ENCODE measurements at places on chromosomes 2 and 18. TPM values are rescaled to one million over a fixed set of nuclear protein-coding genes. Genes with fewer than 3 reads are reported as not detected.

LRATD1 gene
- not detected for total RNA-seq

DNA sequence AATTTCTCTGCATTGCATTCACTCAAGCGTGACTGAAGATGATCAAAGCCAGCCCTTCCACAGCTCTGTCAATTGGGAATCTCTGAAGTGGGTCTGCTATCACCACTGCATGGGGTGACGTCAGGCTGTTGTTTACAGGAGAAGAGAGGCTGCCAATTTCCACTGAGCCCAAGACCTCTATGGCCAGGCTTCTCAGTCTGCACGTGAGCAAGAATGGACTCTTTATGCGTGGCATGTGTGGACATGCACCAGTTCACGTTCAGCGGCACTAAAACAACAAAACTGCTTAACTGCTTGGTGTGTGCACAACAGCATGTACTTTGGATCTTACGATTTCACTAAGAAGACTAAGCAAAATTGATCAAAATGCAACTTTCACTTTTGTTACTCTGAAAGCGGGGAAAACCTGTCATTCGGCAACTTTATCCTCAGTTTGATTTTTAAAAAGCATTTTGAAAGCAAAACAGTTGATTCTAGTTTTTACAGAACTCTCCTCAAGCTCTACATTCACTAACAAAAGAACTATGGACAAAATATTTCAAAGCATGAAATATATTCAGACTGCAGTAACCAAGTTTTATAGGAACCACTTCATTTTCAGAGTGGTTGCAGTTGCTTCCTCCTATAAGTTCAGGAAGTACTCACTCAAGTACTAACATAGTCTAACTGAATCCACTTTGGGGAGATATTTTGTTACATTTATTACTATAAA, 77.0 kb upstream of the SERTAD2 start:
- peak; percentile 66 for DNase-seq

- DNase-seq, result no peak
Measured at GRCh38 chr2:12948961-12949353, 232.2 kb downstream of the TRIB2 start.

- no peak for DNase-seq
Measured at GRCh38 chr2:190701586-190701985, 52.7 kb downstream of the NAB1 start.

GRCh38 chr2:144747571-144747970, 227.7 kb upstream of the ZEB2 start:
- no peak for DNase-seq

DNA sequence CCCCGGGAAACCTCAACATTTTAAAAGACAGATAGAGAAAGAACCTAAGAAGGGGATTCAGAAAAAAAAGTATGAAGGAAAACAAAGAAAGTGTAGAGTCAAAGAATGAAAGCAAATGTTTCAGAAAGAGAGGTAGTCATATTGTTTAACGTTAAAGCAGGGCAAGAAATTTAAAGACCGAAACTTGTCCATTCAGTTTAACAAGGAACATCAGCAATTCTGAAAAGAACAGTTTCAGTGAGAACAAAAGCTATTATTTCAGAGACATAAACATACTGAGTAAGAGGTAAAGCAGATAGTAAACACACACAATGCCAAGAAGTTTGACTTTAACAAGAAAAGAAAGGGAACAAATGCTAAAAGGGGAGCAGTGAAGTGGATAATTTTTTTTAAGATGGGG, 41.1 kb downstream of the MBD2 start:
- DNase-seq, result no peak

TFCP2L1 gene
- total RNA-seq, result not detected

DNA sequence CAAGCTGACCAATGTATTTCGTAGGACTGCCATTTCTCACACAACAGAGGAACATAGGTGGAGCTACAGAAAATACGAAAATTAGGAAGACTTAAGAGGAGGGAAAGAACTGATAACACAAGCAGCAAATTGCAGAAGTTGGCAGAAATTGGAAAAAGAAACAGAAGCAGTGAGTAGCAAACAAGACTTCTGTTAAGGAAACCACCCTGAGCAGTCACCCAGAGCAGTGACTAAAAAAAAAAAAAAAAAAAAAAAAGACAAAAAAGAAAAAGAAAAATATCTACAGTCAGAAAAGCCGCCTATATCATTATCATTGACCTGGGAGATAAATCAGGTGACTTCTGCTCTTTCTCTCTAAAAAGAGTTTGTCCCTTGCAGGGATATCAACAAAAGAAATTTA, 21.4 kb downstream of the STK17B start:
- no peak for DNase-seq

TOGARAM2 gene
- total RNA-seq, result not detected

DNA sequence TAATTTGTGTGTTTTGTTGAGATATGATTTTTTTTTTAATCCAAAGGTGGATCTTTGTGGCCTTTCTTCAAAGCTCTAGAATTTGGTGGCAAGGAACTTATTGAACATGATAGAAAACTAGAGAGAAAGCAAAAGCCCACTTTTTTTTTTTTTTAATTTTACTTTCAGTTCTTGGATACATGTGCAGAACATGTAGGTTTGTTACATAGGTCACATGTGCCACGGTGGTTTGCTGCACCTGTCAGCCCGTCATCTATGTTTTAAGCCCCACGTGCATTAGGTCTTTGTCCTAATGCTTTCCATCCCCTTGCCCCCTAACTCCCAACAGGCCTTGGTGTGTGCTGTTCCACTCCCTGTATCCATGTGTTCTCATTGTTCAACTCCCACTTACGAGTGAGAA, 135.9 kb downstream of the RHBDD1 start:
- no peak for DNase-seq

CIDEA gene
- total RNA-seq, result not detected

DOK1 gene
- total RNA-seq, result 38.4 TPM

- DNase-seq, result no peak
Measured at GRCh38 chr2:157559461-157559860, 69.2 kb downstream of the ACVR1C start.

GRCh38 chr18:24491927-24492834, 31.7 kb downstream of the HRH4 start:
- DNase-seq, result no peak

POTEC gene
- total RNA-seq, result not detected

PDE1A gene
- total RNA-seq, result 2.8 TPM

DNAH6 gene
- total RNA-seq, result 0.17 TPM

- DNase-seq, result peak; percentile 74
Measured at GRCh38 chr2:216302981-216303676, 69.2 kb downstream of the MARCHF4 start.

MAPK4 gene
- total RNA-seq, result not detected

DNA sequence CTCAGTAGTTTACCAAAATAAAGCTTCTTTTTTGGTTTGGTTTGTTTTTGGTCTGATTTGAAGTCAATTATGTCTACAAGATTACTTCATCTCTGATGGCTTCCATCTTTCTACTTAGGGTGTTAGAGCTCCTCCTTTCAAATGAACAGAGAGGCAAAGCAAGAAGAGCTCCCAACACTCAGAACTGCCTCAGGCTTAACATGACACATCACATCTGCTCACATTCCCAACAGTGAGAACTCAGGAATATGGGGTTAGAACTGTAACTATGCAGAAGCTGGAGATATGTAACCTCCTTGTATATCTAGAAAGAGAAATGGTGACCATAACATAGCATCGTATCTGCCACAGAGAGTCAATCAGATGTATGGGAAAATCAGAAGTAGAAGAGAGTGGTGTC, 11.4 kb upstream of the LRATD1 start:
- DNase-seq, result no peak

DNA sequence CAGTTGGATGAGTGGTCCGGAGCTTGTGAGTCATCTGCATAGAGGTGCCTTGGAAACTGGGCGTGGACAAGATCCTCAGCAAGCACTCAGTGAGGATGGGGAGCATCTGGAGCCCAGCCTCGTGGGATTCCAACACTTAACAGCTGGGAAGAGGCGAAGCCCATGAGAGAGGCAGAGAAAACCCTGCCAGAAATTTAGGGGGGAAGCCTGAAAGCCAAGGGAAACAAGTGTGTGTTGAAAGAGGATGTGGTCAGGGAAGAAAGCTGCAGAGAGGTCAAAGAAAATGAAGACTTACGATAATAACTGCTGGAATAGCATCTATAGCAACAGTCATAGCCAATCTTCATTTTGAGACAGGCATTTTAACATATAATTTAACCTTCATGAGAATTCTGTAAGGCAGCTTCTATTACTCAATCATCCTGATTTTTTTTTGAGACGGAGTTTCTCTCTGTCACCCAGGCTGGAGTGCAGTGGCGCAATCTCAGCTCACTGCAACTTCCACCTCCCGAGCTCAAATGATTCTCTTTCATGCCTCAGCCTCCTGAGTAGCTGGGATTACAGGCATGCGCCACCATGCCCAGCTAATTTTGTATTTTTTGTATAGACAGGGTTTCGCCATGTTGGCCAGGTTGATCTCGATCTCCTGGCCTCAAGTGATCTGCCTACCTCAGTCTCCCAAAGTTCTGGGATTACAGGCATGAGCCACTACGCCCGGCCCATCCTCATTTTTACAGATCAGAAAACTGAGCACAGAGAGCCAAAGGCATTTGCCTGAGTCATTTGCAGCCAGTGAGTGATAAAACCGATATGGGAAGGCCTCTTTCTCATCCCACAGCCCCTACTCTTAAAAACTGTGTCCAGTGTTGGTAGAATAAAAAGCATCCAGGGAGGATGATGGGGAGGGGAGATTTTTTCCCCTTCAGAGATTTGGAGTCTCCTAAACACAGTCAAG, 214.4 kb upstream of the EPAS1 start:
- peak; percentile 85 for DNase-seq

DGKD gene
- total RNA-seq, result 9.6 TPM

DNA sequence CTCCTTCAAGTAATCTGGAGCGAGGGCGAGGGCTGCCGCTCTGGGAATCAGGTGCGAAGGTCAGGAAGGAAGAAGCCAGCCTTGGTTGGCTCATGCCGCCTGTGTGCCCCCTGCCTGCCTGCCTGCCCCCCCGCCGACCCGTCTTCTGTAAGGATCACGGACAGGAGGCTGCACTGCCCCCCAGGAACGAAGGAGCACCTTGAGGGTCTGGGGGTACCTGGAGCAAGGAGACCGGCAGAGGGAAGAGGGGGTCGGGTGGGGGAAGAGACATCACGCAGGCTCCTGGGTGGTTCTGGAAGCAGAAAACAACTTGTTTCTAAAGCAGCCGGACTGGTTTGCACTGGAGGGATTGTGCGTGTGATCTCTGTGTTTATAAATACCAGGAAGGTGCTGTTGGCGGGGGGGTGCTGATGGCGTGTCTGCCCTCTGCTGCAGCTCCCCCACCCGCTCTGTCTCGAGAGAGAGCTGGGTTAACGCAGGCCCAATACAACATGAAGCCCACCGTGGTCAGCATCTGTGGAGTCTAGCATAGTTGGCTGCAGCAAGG, 1.7 kb downstream of the FOSL2 start:
- DNase-seq, result peak; percentile 59

GRCh38 chr2:241064802-241065354, 37.2 kb downstream of the MTERF4 start:
- DNase-seq, result no peak

DNA sequence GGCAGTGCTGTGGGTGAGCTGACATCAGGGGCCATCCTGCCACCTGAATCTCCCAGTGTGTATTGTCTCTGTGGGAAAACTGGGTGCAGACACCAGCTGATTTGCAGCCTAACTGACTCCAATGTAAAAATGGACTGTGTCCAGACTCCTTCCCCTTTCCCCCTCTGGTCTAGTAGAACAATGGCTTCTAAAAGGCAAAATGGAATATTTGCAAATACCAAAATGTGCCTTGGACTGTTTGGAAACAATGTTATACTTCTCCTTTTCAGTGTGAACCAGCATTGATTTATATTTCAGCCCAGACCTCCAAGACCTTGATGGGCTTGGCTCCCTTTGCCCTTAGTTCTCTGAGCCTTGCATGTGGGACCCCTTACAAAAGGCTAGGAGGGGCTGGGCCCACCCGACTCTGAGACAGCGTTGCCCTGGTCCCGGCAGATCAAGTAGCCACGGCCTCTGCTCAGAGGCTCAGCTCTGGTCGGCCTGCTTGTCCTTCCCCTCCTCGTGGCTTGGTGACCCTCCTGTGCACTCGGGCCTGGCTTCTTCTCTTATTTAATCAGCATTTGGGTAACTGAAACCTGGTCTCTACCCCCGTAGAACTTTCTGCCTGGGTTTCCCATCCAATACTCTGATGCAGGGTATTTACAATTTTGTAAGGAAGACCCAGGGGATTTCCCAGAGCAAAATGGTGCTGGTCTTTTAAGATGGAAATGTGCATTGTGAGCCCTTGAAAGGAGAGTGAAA, 18.0 kb upstream of the ACKR3 start:
- no peak for DNase-seq

- no peak for DNase-seq
Measured at GRCh38 chr2:2272841-2273240, 58.2 kb downstream of the MYT1L start.

GRCh38 chr2:220932041-220932440, 640.1 kb downstream of the EPHA4 start:
- DNase-seq, result no peak

MYO3B gene
- not detected for total RNA-seq

ZEB2 gene
- 54.2 TPM for total RNA-seq

GRCh38 chr2:209424199-209424701, 403 bp downstream of the MAP2 start:
- DNase-seq, result no peak

DNA sequence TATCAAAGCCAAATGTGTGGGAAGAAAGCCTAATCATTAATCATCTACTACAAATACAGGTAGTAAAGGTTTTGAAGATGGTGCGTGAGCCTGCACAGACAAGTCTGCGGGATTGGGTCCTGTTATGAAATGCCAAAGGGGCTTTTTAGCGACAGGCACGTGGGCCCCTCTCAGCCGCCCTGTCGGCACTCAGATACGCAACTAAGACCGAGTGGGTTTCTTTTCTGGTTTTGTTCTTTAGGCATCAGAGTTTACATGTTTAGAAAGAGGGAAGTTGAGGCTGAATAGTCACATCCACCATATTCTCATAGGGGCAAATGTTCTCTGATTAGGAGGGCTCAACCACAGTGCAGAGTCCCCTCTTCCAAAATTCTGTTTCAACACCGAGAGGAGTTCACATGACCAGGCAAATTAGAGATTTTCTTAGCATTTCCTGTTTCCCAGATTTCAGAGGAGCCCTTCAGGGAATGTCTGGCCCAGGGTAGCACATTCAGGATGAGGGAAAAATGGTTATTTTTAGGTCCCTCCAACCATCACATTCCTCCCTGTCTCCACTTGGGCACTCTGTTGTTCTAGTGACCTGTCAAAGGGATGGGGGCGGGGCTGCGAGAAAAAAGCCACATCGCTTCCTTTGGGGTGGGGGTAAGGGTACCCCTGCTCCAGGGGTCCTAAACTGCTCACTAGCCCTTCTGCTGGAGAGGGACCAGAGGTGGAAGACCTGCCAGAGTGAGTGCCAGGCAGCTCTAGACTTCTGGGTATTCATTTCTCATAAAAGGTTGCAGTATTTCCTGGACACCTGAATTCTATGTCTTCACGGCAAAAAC, 159.2 kb downstream of the BCL2 start:
- no peak for DNase-seq

- DNase-seq, result no peak
Measured at GRCh38 chr18:50027996-50028395, 167.0 kb downstream of the MYO5B start.

- DNase-seq, result no peak
Measured at GRCh38 chr2:26843041-26843440, 4.9 kb upstream of the DPYSL5 start.

DNA sequence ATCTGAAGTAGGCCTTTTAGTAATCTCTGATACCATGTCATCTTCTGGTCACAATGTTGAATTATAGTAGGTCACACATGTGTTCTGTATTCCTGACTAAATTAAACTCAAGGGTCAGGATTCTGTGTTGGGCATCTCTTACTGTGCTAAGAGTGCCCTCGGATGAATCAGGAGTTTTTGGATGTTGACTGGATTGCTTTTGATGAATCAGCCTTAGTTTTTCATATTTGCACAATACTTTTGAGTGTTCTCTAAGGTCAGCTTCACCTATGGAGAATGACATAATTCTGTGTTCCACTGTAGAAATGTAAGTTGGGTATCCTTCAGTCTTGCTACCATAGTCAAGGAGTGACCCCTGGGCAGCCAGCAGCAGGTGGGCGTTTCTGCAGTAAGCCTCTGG, 190.1 kb downstream of the PTPRM start:
- DNase-seq, result no peak

Data from HFFc6 (cell line).